ENCODE measurements at places on chromosomes 5 and 9. TPM values are rescaled to one million over a fixed set of nuclear protein-coding genes. Genes with fewer than 3 reads are reported as not detected.

- DNase-seq, result no peak
Observed at GRCh38 chr9:95533996-95534680, 17.4 kb upstream of the PTCH1 start.

GRCh38 chr9:71609448-71609830 lies 158.9 kb downstream of the CEMIP2 start:
- no peak for DNase-seq

DNA sequence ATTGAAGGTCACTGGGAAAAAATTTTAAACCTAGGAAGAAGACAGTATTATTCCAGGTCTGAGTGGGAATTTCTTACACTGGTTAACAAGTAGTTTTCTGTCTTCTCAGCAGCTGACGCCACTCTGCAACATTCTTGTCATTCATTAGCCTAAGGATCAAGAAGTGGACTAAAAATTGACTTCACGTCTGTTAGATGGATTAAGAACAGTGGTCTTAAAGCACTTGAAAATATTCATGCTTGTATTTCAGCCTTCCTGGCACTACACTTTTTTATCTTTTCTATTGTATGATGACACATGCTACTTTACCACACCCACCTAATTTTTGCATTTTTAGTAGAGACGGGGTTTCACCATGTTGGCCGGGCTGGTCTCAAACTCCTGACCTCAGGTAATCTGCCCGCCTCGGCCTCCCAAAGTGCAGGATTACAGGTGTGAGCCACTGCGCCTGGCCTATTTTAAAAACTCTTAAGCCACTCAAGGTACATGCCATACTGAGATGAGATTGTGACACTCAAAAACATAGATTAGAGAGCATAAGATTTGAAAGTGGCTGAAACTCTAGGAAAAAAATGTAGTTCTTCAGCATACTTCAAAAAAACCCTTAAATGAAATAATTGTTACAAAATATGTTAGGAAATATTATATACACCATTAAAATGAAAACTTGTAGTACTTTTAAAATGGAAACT lies 8.4 kb downstream of the MATR3 start:
- no peak for DNase-seq

DNA sequence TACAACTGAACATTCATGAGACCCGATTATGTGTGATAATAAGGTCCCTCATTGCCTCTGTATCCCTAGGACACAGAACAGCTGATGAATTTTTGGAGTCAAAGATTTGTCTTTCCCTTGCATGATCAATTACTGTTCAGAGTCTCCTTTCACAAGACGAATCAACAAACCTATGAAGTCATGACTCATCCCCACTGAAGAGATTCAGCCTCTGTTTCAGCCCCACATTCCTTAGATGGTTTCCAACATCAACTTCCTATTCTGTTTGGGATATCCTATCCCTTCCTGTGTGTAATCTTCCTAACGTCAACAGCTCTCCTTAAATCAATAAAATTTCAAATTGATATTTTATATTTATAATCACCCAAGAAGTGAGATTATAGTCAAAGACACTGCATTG lies 199.0 kb downstream of the DNAH5 start:
- peak; percentile 50 for DNase-seq

DNA sequence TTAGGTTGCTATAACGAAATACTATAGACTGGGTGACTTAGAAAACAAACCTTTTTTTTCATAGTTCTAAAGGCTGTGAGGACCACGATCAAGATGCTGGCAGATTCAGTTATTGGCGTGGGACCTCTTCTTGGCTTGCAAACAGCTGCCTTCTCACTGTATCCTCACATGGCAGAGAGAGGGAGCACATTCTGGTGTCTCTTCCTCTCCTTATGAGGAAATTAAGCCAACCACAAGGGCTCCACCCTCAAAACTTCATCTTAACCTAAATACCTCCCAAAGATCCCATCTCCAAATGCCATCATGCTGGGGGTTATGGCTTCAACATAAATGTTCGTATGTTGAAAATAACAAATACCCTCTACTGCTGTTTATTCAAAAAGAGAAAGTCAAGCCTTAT lies 197.1 kb downstream of the CEMIP2 start:
- DNase-seq, result no peak

DNA sequence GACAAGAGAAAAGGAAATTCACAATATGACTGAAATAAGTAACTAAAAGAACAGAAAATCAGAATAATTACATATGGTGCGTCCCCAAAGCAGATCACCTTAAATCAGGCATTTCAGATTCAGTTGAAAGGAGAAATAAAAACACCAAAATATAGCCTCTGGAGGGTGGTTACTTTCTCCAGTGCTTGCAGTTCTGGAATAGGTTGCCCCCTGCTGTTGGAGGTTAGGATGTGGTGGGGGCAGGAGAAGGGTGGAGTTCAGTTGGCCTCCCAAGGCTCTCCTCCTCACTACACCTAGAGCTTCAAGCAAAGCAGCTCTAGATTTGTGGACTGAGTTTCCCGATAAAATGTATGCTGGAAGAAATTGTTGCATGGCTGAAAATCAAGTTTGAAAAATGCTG lies 338.2 kb upstream of the TLE4 start:
- peak; percentile 8 for DNase-seq

DNA sequence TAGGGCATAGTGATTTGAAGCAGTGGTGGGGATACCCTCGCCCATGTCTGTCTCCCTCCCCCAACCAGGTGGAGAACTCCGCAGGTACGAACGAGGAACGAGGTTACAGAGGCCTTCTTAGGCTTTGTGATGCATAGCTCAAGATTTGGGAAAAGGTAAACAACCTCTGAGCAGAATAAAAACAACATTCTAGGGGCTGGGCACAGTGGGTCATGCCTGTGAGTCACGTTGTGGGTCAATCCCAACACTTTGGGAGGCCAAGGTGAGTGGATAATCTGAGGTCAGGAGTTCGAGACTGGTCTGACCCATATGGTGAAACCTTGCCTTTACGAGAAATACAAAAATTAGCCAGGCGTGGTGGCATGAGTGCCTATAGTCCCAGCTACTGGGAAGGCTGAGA lies 3.6 kb upstream of the LCP2 start:
- no peak for DNase-seq

- no peak for DNase-seq
Observed at GRCh38 chr9:114286146-114286679, 36.7 kb upstream of the ORM1 start.

DNA sequence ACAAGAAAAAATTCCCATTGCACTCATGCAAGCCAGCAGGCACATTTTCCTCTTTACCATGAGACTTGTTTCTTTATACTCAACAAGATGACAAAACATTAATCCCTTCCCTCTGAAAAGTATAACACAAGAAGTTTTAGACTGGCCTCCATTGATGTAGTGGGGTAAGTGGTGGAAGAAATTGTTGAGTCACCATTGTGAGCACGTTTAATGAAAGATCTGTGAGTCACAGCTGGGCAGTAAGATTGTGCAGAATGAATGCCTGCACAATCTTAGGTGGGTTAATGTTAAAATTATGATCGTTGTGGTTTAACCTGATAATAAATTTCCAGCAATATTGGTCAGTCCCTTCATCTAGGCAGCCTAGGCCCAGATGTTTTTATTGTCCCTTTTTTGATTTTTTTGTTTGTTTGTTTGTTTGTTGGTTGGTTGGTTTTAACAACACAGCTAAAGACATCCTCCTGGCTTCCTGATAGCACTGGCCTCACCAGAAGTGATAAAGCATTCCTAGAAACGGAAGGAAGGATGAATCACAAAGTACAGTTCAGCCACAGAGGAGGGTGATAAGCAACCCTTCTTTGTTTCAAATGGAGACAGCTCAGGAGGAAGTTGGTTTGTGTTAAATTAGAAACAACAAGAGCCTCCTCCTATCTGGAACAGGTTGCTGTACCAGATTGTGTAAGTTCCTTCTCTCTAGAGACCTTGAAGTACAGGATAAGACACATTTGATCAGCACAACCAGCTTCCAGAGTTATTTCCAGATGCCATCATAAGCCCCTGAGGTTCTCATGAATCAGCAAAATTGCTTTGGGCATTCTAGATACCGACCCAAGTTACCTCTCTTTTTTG lies 40.3 kb downstream of the SLC24A2 start:
- DNase-seq, result peak; percentile 11

DNA sequence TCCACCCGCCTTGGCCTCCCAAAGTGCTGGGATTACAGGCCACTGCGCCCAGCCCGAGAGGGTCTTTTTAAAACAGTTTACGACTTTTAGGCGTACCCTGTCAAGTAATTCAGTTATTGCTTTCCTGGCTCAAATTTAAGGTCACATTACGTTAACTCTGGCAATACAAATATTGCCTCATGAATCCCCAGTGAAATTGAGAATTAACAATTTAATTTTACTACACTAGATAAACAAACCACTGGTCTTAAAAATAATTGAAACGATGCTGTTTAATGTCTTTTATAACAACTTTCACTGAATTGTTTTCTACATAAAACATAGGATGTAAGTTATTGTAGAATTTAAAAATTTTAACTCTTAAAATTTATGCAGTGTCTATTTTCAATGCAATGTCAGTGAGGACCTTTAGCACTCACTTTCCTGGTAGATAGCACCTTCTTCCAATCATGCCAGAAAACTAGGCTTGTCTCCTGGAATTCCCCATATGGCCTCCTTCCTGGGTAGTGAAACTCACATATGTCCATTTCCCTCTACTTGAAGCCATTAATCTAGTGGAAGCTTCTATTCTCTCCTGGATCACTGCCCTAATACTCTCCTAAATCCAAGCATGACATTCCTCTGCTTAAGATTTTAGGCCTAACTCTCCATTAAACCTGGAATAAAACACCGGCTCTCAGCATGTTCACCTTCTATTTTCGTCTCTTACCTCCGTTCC lies 13.5 kb downstream of the BASP1 start:
- no peak for DNase-seq

DNA sequence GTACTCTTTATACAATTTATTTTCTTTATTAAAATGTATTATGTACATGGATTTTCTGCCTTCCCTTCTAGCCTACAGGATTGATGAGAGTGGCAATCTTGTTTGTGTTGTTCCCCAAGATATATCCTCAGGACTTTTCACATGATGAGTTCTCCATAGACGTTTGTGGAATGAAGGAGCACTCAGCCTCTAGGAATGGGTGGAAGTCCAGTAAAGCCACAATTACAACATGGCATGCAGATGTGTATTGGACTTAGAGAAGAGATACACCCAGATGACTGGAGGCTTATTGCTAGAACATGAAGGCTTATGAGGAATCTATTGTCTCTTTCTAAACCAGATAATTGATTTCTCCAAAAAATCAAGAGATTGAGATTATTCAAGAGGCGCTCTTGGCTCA lies 8.2 kb upstream of the DOCK2 start:
- DNase-seq, result no peak

- no peak for DNase-seq
Observed at GRCh38 chr5:31193591-31194467, at the start of gene CDH6. Gene CDH6, plus strand, starts transcription at chr5:31193686. Its CDS starts 73,788 bp downstream, at chr5:31267474.

- no peak for DNase-seq
Observed at GRCh38 chr5:154221371-154221896, 30.9 kb downstream of the GALNT10 start.

DNA sequence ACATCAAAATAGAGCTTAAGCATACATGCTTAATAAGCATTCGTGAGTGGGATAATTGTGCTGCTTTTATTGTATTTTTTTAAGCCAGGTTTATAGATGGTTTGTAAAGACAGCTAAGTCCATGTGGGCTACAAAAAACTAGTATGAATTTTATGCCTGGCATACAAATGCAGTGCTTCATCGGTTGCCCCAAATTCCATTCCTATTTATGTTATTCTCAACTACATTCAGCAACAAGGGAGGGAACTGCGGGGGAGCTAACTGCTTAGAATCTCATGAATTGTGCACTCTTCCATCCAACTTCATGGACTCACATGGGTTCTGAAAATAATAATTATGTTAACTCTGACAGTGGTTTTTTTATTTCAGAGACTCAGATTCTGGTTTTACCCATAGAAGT lies 199.2 kb downstream of the FAM170A start:
- no peak for DNase-seq

P4HA2 gene
- total RNA-seq, result 36.8 TPM

HSPB3 gene
- not detected for total RNA-seq

LCN1 gene
- 30.3 TPM for total RNA-seq

DMRTA1 gene
- 1.4 TPM for total RNA-seq

PCSK1 gene
- 3.2 TPM for total RNA-seq

PRDM9 gene
- total RNA-seq, result not detected

MVB12B gene
- 5.5 TPM for total RNA-seq

ELL2 gene
- total RNA-seq, result 87.5 TPM

Data from NCI-H460 (cell line).